ENCODE measurements at places on chromosomes 1 and 21.

GRCh38 chr1:52365071-52365745 lies 797 bp downstream of the CC2D1B start:
- DNase-seq = no peak

DNA sequence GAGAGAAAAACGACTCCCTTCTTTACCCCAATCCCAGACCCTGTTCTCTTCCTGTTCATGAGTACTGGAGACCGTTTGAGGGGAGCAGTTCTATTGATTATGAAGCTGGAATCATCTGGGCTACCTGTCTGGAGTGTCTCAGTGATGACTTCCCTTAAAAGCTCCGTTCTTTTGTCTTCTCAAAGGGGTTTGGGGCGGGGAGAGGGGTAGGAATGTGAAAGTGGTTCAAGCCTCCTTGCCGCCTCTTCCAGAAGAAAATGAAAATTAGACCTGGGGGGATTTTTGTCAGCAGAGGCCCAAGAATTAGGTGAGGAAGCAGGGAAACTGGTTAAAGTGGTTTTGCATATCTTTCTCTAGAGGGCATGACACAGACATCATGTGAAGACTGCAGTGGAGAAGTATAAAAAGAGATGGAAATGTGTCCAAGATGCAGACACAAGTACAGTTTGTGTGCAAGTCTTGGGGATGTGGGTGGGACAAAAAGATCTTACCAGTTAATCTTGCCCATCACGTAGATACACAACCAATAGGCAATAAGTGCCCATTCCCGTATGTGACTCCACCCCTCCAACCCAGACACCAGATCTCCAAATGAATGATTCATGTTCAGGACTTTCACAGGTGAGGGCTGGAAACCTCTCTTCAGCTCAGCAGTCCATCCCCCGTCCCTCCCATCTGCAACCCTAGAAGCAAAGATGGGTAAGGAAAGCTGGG lies 470 bp upstream of the MTMR11 start:
- no peak for DNase-seq

GRCh38 chr1:72281637-72282270 lies 585 bp downstream of the NEGR1 start:
- no peak for DNase-seq

- no peak for DNase-seq
Observed at GRCh38 chr1:28028873-28029654, 59.3 kb downstream of the EYA3 start.

GRCh38 chr1:56190806-56191365 lies 388.5 kb downstream of the PLPP3 start:
- DNase-seq = no peak

- no peak for DNase-seq
Observed at GRCh38 chr1:31243501-31244286, 4.0 kb upstream of the NKAIN1 start.

DNA sequence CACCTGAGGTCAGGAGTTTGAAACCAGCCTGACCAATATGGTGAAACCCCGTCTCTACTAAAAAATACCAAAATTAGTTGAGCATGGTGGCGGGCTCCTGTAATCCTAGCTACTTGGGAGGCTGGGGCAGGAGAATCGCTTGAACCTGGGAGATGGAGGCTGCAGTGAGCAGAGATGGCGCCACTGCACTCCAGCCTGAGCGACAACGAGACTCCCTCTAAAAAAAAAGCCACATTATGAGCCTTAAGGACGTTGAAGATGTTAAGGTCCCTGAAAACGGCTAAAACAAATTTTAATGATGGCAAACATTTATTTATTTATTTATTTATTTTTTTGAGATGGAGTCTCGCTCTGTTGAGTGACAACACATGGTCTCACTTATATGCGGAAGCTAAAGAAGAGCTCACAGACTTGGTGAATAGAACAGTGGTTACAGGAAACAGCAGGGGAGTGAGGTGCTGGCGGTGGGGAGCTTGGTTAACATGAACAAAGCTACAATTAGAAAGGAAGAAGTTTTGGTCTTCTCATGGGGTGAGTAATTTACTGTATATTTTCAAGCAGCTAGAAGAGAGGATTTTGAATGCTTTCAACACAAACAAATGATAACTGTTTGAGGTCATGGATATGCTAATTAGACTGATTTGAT lies 47.1 kb downstream of the TCP10L start:
- DNase-seq = peak; percentile 39

DNA sequence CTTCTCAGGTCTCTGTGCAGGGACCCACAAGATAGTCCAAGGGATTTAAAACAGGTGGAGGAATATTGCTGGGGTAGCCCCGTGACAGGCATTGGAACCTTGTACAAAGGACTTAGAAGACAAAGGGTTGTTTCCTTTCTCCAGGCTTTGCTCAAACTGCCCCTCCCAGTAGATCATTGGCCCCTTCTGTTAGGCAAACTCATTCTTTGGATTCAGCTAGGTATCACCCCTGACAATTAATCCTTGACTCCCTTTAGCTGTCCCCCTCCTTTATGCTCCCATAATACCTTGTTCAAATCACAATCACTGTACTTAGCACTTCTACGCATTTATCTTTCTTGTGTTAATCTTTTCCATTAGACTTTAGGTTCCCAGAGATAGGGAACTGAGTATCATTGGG lies 360.5 kb downstream of the KCNH1 start:
- DNase-seq = no peak

- no peak for DNase-seq
Observed at GRCh38 chr1:67159233-67159632, 7.0 kb upstream of the IL23R start.

- DNase-seq = no peak
Observed at GRCh38 chr1:154598871-154599635, 8.9 kb downstream of the ADAR start.

- DNase-seq = no peak
Observed at GRCh38 chr1:225595452-225595851, 57.5 kb downstream of the ENAH start.

GRCh38 chr1:203536980-203537455 lies 43.1 kb downstream of the OPTC start:
- no peak for DNase-seq

GRCh38 chr1:229131243-229132105 lies 139.4 kb upstream of the RAB4A start:
- DNase-seq = no peak

DNA sequence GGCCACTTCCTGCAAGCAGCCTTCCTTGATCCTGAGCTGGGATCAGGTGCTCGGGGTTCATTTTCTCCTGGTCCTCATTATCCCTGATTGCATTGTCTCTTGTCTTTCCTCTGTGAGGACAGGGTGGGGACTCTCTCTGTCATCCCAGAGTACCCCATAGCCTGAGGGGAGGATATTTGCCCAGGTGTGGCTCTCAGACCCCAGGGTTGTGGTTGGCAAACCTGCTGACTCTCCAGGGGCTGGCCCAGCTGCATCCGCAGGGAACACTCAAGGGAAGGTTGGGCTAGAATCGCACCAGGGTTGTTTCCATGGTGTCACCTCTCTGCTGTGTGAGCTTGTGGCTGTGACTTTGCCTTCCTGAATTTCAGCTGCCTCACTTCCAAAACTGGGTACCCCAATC lies 276.8 kb upstream of the C1orf174 start:
- no peak for DNase-seq

DNA sequence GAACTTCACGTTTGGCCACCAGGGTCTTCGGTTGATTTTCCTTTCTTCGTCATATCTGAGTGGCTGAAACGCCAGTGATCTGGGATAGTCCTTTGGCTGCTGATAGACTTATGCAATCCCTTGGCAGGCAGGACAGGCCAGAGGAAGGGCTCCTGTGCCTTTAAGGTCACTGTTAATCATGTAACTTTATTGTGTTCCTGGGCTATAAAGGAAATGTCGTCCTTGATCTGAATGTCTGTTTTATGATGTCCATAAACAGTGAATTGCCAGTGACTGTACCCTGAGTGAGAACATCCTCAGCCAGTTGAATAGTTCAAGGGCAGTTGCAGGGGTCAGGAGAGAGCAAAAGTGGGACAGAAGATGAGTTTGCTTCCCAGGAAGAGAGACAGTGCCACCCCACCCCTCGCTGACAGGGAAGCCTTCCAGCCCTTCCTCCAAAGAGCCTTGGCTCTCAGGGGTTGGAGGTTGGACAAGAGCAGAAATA lies 68.0 kb downstream of the PDE9A start:
- DNase-seq = no peak

DNA sequence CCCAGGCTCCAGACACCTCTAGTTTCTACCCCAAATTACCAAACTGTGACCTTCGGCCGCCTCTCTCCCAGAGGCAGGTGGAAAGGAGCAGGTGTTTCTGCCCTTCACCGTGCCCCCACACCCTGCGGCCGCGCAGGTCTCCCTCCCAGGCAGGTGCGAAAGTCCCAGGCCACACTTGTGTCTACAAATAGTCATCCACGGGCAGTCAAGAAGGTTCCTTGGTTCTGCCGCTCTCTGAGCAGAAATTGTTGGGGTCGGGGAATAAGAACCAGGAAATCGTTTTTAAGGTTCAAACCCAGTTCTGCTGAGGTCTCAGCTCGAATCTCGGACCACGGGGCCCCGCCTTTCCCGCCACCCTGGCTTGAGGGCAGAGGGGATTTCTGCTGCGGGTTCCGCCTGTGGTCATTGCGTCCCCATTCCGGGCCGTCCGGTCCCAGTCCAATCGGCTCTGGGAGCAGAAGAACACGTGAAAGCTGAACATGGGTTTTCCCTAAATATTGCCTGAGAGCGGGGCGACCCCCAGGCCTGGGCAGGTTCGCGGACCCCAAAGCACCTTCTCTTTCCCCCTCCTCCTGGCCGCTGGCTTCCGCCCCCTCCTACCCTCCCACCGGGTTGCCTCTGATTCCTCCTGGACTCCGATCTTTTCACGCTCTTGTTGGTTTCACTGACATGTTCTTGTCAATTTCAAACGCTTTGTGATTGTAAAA lies 1.2 kb upstream of the ATF3 start:
- DNase-seq = no peak

DNA sequence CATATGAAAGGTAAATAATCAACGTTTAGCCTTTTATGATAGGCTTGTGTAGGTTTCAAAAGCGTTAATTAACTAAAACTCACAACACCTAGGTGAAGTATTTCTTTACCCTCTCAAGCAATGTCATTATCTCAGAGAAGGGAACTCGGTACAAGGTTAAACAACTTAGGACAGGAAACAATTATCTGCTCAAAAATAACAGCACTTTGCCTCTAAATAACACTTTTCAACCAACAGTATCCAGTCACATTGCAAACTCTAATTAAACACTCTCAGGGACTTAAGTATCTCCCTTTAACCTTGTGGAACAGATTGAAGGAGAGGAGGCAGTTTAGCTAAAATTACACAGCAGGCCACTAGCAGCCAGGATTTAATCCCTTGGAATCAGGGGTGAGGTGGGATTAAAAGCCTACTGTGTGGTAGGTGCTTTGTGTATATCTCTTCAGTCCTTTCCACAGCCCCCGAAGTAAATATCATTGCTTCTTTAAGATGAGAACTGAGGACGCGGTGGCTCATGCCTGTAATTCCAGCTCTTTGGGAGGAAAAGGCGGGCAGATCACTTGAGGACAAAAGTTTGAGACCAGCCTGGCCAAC lies 5.2 kb upstream of the AKNAD1 start:
- no peak for DNase-seq

GRCh38 chr1:235246022-235246948 lies 81.7 kb downstream of the ARID4B start:
- no peak for DNase-seq

DNA sequence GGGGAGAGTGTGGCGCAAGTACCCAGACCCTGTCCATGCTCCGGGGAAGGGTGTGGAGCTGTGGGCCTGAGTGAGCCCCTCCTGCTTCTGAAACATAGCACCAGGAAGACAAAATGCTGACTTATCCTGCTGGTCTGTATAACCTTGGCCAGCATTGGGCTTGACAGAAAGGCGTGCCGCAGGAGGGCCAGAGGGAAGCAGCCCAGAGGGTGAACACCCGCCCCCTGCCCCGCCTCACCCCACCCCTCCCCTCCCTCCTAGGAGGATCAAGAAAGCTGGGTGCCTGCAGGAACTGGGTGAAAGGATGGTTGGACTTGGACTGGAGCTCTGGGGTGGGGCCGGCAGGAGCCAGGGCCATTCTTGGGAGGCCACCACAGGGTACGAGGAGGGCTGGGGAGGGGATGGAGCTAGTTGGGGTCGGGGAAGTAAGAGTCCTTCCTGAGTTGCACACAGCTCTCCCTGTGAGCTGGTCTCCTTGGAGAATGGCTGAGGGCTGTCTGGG lies 27.1 kb downstream of the PTPRF start:
- DNase-seq = no peak

- no peak for DNase-seq
Observed at GRCh38 chr1:194929357-194929756, 1678.9 kb downstream of the KCNT2 start.

- no peak for DNase-seq
Observed at GRCh38 chr1:87689487-87689886, 360.8 kb downstream of the LMO4 start.

DNA sequence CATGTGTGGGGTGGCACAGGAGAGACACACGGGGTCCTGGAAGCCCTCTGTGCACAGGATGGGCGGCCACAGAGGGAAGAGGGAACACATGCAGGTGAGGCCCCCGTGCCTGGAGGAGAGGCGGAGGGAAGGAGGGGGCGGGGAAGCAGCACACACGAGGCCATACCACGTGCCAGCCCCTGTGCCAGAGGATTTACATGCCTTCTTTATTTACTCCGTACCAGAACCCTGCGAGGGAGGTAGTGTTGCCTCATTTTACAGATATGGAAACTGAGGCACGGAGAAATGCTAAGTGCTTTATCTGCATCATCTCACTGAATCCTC lies 56.1 kb downstream of the ARHGEF10L start:
- no peak for DNase-seq

GRCh38 chr1:229920683-229921082 lies 146.4 kb upstream of the GALNT2 start:
- no peak for DNase-seq

- no peak for DNase-seq
Observed at GRCh38 chr1:173314656-173315055, 107.5 kb upstream of the TNFSF4 start.

DNA sequence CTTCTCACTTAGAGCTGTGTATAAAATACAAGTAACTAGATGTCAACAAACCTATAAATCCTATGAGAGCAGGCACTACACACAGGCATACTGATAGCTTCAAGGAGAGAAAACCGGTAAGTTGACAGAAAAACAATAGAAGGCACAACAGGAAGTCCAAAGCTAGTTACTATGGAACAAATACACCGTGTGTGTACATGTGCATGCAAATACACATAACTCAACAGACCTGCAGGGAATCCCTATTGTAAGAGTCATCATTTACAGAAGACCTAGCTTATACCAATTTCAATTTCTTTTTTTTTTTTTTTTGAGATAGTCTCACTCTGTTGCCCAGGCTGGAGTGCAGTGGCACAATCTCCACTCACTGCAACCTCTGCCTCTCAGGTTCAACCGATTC lies 26.3 kb downstream of the JAK1 start:
- no peak for DNase-seq
